CMK (cell line): ENCODE measurements at places on chromosomes 3 and 15.

GRCh38 chr3:135650309-135650708, 315.2 kb upstream of the PPP2R3A start:
- no peak for DNase-seq

GRCh38 chr15:59174835-59175831, 31.5 kb upstream of the LDHAL6B start:
- DNase-seq, result no peak

DNA sequence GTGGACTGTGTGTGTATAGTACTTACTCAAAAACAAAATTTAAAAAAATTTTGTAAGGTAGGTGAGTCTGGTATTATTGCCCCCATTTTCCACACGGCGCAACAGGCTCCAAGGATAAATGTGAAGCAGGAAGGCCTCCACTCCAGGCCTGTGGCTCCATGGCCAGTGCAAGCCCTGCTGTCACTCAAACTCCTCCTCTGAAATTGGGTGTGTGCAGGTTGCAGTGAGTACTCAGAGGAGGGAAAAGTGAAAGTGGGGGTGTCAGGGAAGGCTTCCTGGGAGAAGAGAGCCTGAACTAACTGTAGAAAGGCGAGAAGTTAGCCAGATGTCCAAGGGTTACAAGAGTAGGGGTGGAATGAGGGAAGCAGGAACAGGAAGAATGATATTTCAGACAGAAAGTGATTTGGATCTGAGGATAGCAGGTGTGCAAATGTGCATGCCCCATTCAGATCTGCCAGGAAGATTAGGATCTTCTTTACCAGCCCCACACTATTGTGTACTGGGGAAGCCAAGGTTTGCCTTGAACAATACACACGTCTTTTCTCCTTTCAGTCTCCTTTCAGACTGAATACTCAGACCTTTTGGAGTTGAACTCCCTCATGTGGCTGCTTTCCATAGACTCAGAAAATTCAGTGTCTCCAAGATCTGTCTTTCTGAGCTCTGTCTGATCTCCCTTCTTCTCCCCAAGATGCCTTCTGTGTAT, 48.7 kb upstream of the RYK start:
- no peak for DNase-seq

- DNase-seq, result peak; percentile 52
Observed at GRCh38 chr15:44711743-44712345, 527 bp downstream of the B2M start.

- no peak for DNase-seq
Observed at GRCh38 chr3:112858410-112859069, 11.9 kb upstream of the CD200R1L start.

DNA sequence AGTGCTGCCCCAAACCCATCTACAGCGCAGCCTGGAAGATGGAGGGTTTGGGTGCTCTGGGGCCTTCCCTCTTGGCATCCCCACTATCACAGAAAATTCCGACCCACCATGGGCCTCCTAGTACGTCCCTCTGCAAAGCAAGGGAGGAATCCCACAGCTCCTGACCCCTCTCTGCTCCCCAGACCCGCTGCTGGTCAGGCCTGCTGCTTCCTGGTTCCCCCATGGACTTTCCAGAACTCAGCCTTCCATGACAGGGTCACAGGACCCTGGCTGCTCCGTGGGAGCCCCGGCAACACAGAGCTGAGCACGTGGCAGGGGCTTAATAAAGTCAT, 3.1 kb upstream of the LOXL1 start:
- no peak for DNase-seq

GRCh38 chr15:42068601-42069000, 25.8 kb downstream of the PLA2G4D start:
- no peak for DNase-seq

DNA sequence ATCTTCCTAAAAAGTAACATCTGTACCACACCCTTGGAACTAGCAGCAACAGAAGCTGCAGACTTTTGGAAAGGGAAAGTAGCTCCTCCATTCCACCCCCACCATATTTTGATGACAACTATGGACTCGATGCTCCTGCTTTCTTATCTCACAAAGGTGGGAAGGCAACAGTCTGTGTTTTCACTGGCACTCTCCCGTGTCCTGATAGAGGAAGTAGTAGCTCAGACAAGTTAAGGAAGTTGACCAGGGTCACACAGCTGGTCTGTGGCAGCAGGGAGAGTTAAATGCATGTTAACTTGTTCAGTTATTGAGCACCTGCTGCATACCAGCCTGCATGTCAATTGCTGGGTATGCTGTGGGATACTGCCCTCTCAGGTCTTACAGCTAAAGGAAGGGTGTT, 33.1 kb downstream of the BHLHE40 start:
- DNase-seq, result no peak
